ENCODE measurements at places on chromosomes 13 and 19. TPM values are rescaled to one million over a fixed set of nuclear protein-coding genes. Genes with fewer than 3 reads are reported as not detected.

Gene ZNF223
- total RNA-seq: 2.9 TPM

Gene LONP1
- 137 TPM for total RNA-seq

Gene PTPRH
- 1.7 TPM for total RNA-seq

Gene SULT2B1
- total RNA-seq: 4.3 TPM

Gene ETV2
- total RNA-seq: not detected

Gene ZNF829
- 2.2 TPM for total RNA-seq

Gene MIR17HG
- total RNA-seq: 8.9 TPM

Gene ERICH6B
- not detected for total RNA-seq

Gene RNF17
- not detected for total RNA-seq

Gene TBXA2R
- total RNA-seq: not detected

Gene OR7A5
- not detected for total RNA-seq

Gene LGALS7B
- total RNA-seq: 4,166 TPM

Gene KANK2
- 13.0 TPM for total RNA-seq

Gene TEX29
- total RNA-seq: not detected

Gene ZNF737
- total RNA-seq: 4.5 TPM

Gene ZNF787
- total RNA-seq: 44.3 TPM

Gene ZNF865
- total RNA-seq: 2.1 TPM

Gene XRCC1
- 12.1 TPM for total RNA-seq

Gene KIR2DL3
- not detected for total RNA-seq

Gene ZNF536
- total RNA-seq: not detected

Gene BTBD2
- 54.5 TPM for total RNA-seq

Gene NLRP4
- not detected for total RNA-seq

Gene SYCN
- total RNA-seq: not detected

Gene AP1M2
- 130 TPM for total RNA-seq

Gene DPRX
- not detected for total RNA-seq

Gene JUNB
- 221 TPM for total RNA-seq

Gene MYPOP
- 1.7 TPM for total RNA-seq

Gene SYT5
- 0.72 TPM for total RNA-seq

Gene OR7E24
- not detected for total RNA-seq

Gene ZSCAN1
- under 0.01 TPM for total RNA-seq

Gene OR7D2
- not detected for total RNA-seq

Gene SYMPK
- total RNA-seq: 24.5 TPM

Gene LAIR1
- under 0.01 TPM for total RNA-seq

Gene CACNG7
- total RNA-seq: not detected

Gene ADPRHL1
- 0.64 TPM for total RNA-seq

Gene DMPK
- 9.6 TPM for total RNA-seq

Gene FFAR2
- 0.24 TPM for total RNA-seq

Gene URAD
- total RNA-seq: not detected

Gene OR7C1
- under 0.01 TPM for total RNA-seq

Gene COMP
- total RNA-seq: not detected

Gene ZNF554
- total RNA-seq: 3.6 TPM

Gene PCDH20
- total RNA-seq: 3.1 TPM

All from tracheal epithelial cell (primary cell).